Chondrocyte (in vitro differentiated cells): ENCODE measurements at places on chromosomes 12 and 14. TPM values are rescaled to one million over a fixed set of nuclear protein-coding genes. Genes with fewer than 3 reads are reported as not detected.

GRCh38 chr12:8916154-8916553, 1.8 kb downstream of the PHC1 start:
- H3K36me3 ChIP-seq, result peaks cover 6% of the 10 kb centered on the region
- no peak overlapping the region for H3K4me3 ChIP-seq
- no peak overlapping the region for H3K27ac ChIP-seq
- H3K27me3 ChIP-seq, result no peaks in the 10 kb centered on the region
- DNase-seq, result no peak

Gene ASPG
- not detected in 3 replicates for total RNA-seq

GRCh38 chr14:104034976-104035699, 50.4 kb upstream of the ASPG start:
- no peak for DNase-seq
- no peak overlapping the region for H3K27ac ChIP-seq
- peaks cover 42% of the 10 kb centered on the region for H3K27me3 ChIP-seq
- no peaks in the 10 kb centered on the region for H3K36me3 ChIP-seq
- no peak overlapping the region for H3K4me3 ChIP-seq

GRCh38 chr12:1115484-1116231, 124.6 kb downstream of the ERC1 start:
- peaks cover 17% of the 10 kb centered on the region for H3K4me1 ChIP-seq
- H3K27me3 ChIP-seq, result no peaks in the 10 kb centered on the region
- DNase-seq, result no peak
- H3K4me3 ChIP-seq, result no peak overlapping the region

GRCh38 chr14:104871656-104872468, 6.8 kb downstream of the CEP170B start:
- no peak overlapping the region for H3K27ac ChIP-seq
- no peaks in the 10 kb centered on the region for H3K27me3 ChIP-seq
- H3K36me3 ChIP-seq, result no peaks in the 10 kb centered on the region
- DNase-seq, result no peak
- no peak overlapping the region for H3K4me3 ChIP-seq

DNA sequence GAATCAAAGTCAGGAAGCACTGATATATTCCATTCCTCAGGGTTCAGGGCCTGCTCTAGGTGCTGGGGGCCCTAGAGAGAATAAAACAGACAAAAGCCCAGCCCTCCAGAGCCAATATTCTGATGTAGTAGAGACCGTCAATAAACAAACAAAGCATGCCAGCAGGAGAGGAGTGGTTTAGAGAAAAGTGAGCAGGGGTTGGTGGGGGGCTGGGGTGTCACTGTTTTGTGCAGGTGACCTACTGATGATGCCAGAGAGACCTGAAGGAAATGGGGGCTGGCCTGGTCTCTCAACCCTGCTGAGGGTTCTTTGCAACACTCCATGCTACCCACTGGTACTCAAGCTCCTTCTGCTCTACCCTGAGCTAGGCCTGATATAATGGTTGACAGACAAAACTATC, 26.5 kb downstream of the IL26 start:
- no peaks in the 10 kb centered on the region for H3K36me3 ChIP-seq
- no peak overlapping the region for H3K4me3 ChIP-seq
- H3K27me3 ChIP-seq, result peaks cover 4% of the 10 kb centered on the region
- no peak overlapping the region for H3K27ac ChIP-seq

Gene ABCC9
- total RNA-seq, result 0.15 to 2.7 TPM (median 1.8 TPM) in 3 replicates

DNA sequence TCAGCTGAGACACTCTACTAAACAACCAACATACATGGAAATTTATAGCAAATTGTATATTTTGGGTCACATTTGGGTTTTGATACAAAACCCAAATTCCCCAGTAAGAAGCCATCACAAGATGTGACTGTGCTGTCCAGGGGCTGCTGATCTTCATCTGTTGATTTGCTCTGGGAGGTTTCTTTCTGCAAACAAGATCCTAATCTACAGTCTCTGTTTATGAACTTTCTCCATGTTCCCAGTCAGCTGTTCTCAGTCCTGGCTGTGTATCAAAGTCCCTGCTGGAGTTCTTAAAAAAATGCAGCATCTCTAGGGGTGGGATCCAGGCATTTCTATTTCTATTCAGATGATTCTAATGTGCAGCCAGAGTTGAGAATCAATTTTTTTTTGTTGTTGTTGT, 85.1 kb downstream of the ATP23 start:
- no peak overlapping the region for H3K4me3 ChIP-seq
- DNase-seq, result no peak
- H3K27me3 ChIP-seq, result peaks cover 5% of the 10 kb centered on the region
- H3K36me3 ChIP-seq, result no peaks in the 10 kb centered on the region
- H3K4me1 ChIP-seq, result no peaks in the 10 kb centered on the region

- no peak for DNase-seq
- no peak overlapping the region for H3K4me3 ChIP-seq
- no peaks in the 10 kb centered on the region for H3K27me3 ChIP-seq
- peaks cover 10% of the 10 kb centered on the region for H3K4me1 ChIP-seq
- no peak overlapping the region for H3K27ac ChIP-seq
These were observed 23.0 kb downstream of the BTBD6 start for GRCh38 chr14:105271224-105271890.

DNA sequence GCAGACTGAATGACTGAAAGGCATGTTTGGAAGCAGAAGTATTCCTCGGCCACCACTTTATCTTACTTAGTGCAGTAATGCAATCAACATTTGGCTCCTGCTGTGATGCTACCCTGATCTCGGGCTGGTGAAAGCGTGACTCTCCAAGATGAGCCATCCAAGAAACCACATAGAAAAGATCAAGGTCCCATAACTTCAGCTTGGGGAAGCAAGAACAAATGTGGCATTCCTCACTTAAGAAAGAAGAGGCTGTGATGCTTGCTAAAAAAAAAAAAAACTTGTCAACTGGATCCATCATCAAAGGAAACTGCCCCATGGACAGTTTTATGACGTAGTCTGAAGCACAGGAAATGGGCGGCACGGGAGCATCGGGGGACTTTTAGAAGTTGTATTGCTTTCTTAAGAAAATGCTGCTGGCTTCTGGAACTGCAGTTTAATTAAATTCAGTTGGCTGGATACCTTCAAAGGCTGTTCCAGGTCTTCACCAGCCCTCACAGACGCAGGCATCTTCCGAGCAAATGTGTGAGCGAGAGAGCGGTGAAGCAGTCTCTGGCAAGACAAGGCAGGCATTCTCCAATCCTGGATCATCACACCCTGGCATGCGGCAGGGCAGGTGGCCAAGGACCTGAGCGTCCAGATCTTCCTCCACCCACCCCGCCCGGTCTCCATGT, 38.2 kb upstream of the MAP1LC3B2 start:
- H3K4me1 ChIP-seq, result peaks cover 28% of the 10 kb centered on the region
- no peak for DNase-seq
- no peaks in the 10 kb centered on the region for H3K36me3 ChIP-seq
- H3K27me3 ChIP-seq, result no peaks in the 10 kb centered on the region
- H3K4me3 ChIP-seq, result peak overlapping the region; percentile 23

DNA sequence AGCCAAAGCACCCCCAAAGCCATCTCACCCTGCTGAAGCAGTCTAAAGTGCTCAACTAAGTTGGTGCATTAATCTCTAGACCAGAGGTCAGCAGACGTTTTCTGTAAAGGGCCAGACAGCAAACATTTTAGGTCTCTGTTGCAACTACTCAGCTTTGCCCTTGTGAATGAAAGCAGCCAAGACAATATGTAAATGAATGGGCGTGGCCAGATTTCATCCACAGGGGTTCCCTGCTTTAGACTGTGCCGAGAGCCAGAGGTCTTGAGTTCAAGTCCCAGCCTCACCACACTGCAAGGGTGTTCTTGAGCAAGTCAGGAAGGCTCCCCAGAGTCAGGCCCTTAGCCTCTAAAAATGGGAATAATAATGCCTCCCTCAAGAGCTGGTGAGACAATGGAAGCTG, 166.2 kb downstream of the CHST11 start:
- H3K36me3 ChIP-seq, result no peaks in the 10 kb centered on the region
- H3K4me3 ChIP-seq, result no peak overlapping the region
- no peak for DNase-seq
- H3K27me3 ChIP-seq, result no peaks in the 10 kb centered on the region

DNA sequence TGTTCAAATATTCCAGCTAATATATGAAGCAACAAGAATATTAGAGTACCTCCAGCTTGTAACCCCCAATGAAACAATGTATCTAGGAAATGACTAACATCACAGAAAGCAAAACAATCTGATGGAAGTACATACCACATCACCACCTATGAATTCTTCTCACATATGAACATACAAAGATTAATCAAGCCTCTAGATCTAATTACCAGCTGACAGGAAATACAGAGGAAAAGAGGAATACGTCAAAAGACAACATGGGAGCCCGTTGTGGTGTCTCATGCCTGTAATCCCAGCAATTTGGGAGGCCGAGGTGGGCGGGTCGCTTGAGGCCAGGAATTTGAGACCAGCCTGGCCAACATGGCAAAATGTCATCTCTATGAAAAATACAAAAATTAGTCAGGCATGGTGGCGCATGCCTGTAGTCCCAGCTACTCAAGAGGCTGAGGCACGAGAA, 7.5 kb downstream of the NEDD8 start:
- H3K27ac ChIP-seq, result peak overlapping the region; percentile 75
- no peak overlapping the region for H3K4me3 ChIP-seq
- no peaks in the 10 kb centered on the region for H3K27me3 ChIP-seq
- H3K36me3 ChIP-seq, result peaks cover 4% of the 10 kb centered on the region
- peaks cover 16% of the 10 kb centered on the region for H3K4me1 ChIP-seq
- no peak for DNase-seq

DNA sequence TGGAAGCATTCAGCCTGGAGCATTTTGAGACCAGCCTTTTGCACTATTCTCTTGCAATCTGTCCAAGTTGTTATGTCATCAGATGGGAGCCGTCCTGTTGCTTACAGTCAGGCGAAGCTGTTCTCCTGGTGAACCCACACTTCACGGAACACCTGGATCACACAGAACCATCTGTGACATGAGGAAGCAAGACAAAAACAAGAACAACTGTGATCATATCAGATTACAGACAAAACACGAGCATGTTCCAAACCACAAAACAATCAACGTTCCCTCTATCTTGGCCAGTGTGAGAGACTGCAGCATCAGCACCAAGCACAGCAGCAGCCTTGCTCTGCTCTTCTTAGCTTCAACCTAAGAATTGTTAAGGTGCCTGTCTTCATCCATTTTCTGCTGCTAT, 180.5 kb upstream of the SFSWAP start:
- no peak overlapping the region for H3K4me3 ChIP-seq
- H3K27ac ChIP-seq, result no peak overlapping the region
- no peaks in the 10 kb centered on the region for H3K36me3 ChIP-seq
- H3K4me1 ChIP-seq, result no peaks in the 10 kb centered on the region
- no peak for DNase-seq

- peaks cover 2% of the 10 kb centered on the region for H3K36me3 ChIP-seq
- H3K4me1 ChIP-seq, result no peaks in the 10 kb centered on the region
- H3K27ac ChIP-seq, result no peak overlapping the region
- H3K4me3 ChIP-seq, result no peak overlapping the region
These were observed 106.5 kb upstream of the PRKD1 start for GRCh38 chr14:30034152-30034551.

DNA sequence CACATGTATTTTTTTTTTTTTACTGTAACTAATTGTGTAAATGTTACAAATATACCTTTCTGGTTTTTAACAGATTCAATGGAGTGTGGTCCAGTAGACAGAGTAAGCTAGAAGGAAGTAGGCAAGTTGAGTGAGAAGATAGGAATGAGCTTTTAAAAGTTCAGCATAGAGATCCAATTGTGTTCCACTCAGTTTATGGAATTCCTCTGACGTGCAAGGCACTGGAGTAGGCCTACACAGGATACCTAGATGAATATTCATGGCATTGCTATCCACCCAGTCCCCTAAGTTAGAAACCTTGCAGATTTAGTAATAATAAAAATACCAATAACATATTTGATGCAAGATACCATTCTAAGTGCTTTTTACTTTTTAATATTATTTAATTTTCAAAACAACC, 225.6 kb upstream of the ARID2 start:
- no peaks in the 10 kb centered on the region for H3K4me1 ChIP-seq
- H3K4me3 ChIP-seq, result no peak overlapping the region
- no peak for DNase-seq
- peaks cover 15% of the 10 kb centered on the region for H3K27me3 ChIP-seq
- H3K36me3 ChIP-seq, result peaks cover 2% of the 10 kb centered on the region

- H3K27me3 ChIP-seq, result no peaks in the 10 kb centered on the region
- H3K36me3 ChIP-seq, result no peaks in the 10 kb centered on the region
- DNase-seq, result no peak
- H3K4me1 ChIP-seq, result peaks cover 52% of the 10 kb centered on the region
- peak overlapping the region; percentile 46 for H3K27ac ChIP-seq
These were observed 51.8 kb downstream of the FOXN3 start for GRCh38 chr14:89365061-89365801.

GRCh38 chr14:76136476-76137110, 15.1 kb upstream of the GPATCH2L start:
- H3K27ac ChIP-seq, result no peak overlapping the region
- no peak for DNase-seq
- H3K36me3 ChIP-seq, result peaks cover 3% of the 10 kb centered on the region
